ENCODE measurements at places on chromosomes 16 and 17.

GRCh38 chr16:58027161-58027915 is 1.8 kb downstream of the MMP15 start:
- no peak for DNase-seq

- DNase-seq = peak; percentile 47
Measured at GRCh38 chr17:4903051-4903818, at the start of gene CHRNE. Gene CHRNE (minus strand): TSS chr17:4903098. CDS start chr17:4903063, 35 bp downstream.

GRCh38 chr16:27233731-27234130 is 30.4 kb downstream of the KDM8 start:
- DNase-seq = no peak

- no peak for DNase-seq
Measured at GRCh38 chr16:50251375-50252081, 14.8 kb upstream of the ADCY7 start.

DNA sequence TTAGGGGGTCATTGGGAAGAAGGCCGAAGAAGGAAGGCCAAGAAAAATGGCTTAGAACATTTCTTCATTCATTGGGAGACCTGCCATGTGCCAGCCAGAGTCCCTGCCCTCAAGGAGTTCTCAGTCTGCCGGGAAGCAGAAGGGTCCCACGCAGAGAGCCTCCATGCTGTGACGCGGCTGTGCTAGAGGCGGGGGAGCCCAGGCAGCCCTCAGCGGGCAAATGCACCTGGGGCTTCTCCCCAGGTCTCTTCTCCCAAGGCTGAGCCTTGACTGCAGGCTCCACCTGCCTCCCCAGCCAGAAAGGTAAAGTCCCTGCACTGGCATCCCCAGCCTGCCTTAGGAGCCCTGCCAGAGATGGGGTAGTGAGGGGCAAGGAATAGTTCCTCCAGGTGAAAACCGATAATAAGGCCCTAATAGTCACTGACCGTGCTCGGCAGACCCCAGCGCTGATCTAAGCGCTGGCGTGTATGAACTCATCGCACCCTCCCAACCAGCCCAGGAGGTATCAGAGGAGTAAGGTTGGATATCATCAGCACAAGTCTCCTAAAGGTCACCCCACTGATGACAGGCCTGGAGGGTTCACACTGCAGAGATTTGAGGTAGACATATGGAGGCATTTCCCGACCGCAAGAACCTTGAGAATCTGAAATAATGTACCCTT is 6.0 kb upstream of the CDR2L start:
- DNase-seq = no peak

DNA sequence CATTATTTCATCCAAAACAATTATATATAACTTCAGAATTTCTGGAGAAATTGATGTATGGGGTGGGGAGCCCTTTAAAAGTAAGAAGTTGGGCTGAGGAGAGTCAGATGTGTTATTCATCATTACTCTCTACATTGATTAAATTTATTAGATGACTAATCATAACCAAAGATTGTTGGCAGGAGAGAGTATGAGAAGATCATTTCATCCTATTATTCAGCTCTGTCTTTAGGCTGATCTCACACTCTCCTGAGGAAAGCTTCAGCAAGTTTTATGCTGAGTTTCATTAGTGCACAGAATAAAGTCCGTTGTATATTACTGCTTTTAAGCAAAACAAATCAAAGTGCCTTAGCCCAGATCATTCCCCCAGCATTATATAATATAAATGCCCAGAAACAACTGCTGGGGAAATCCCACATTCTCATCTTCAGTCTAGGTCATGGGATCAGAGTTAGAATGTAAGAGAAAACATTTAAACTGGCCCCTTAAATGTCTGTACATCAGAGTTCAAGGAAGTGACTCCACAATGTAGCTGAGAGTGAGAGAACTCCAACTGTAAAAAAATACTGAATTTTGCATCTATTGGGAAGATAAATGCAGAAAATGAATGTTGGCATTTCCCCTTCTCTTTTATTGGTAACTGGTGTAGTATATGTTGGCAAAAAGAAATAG is 130.1 kb upstream of the HLF start:
- DNase-seq = no peak

DNA sequence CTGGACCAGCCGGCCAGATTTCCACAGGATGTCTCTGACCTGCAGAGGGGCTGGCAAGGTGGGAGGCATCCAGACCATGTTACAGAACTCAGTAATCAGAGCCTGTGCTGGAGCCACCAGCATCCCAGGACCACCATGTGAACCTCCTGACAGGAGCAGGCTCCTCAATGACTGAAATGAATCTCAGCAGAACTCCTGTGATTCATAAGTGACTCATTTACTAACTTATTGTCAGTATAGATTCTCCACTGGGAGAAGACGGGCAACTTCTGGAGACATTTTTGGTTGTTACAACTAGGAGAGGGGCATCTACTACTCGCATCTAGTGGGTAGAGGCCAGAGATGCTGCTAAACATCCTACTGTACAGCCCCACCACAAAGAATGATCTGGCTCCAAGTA is 3.1 kb upstream of the WWOX start:
- DNase-seq = no peak

Measured in T-helper 17 cell (primary cell).